Umbilical cord (tissue), 2 donors: ENCODE measurements at places on chromosomes 4 and X.

GRCh38 chrX:121014826-121015225 is 29.3 kb upstream of the CT47A1 start:
- no peak for DNase-seq

DNA sequence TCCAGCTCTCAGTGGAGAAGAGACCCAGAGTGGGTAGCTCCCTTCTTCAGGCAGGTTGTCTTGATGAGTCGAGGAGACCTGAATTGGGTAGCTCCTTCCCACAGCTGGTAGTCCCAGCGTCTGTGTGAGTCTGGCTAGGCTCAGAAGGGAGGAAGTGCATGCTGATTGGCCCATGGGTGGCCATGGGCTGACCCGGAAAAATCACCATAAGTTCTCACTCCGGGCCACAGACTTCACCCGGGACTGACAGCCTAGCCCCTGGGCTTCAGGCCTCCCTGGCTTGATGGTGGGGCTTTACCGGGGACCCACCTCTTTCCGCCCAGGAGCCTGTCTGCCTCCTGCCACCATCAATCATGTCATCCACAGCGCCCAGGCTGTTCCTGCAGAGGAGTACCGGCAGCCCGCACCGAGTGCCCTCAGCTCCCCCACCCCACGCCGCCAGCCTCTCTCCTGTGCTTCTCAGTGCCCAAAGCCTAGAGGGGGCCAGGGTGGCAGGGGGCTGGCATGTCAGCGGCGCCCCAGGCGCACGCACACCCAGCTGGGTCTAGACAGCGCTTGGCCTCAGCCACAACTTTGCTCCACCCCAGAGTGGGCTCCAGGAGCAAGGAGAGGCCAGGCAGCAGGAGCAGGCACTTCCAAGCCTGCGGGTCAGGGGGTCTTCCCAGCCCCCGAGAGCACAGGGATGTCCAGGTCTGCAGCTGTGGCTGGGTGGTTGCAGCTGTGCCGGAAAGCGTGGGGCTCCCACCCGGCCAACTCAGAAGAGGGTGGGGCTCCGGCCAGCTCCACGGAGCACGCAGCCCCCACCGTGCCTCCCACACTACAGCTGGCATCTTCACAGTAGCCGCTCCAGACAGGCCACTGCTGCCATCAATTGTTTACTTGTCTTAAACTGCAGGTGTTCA is 16.1 kb upstream of the SAT1 start:
- DNase-seq = no peak

GRCh38 chr4:25031077-25031621 is 403 bp upstream of the LGI2 start:
- peak; percentile 41 for DNase-seq

GRCh38 chr4:177315767-177316464 is 6.2 kb downstream of the NEIL3 start:
- no peak for DNase-seq

DNA sequence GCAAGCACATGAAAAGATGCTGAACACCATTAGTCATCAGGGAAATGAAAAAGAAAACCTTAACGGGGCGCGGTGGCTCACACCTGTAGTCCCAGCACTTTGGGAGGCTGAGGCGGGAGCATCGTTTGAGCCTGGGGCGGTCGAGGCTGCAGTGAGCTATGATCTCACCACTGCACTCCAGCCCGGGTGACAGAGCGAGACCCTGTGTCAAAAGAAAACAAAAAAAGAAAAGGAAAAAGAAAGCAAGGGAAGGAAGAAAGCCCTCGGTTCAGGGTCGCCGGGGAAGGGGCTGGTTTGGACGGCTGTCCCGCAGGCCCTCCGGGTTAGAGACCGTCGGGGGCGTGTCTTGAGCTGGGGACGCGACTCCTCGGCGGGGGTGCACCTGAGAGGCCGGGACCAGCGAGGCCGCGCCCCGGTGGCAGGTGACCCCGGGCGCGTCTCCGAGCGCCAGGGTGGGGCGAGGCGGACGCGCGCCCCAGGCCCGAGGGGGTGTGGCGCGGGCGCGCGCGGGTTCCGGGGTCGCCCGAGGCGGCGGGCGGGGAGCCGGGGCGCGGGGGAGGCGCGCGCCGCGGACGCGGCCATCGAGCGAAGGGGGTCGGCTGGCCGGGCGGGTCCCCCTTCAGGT is 478 bp upstream of the PLXNA3 start:
- DNase-seq = peak; percentile 9

GRCh38 chr4:87523307-87523706 is 5.9 kb downstream of the SPARCL1 start:
- no peak for DNase-seq

- DNase-seq = peak; percentile 16
These were observed 7.9 kb downstream of the FRMD7 start for GRCh38 chrX:132119821-132120515.

- no peak for DNase-seq
These were observed 36.9 kb upstream of the GDPD2 start for GRCh38 chrX:70386235-70386634.

GRCh38 chr4:41722181-41722580 is 26.3 kb downstream of the PHOX2B start:
- DNase-seq = no peak

DNA sequence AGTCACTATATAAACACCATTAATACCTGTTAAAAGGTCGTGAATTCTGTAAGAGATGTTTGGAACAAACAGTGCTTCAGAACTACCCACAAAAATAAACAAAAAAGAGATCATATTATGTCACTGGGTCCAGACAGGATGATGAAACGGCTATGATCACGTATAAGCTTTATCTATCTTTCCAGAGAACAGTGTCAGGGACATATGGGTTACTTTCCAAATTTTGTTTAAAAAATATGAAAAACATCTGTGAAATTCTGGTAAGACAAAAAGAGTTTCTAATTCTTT is 90.0 kb downstream of the SORBS2 start:
- no peak for DNase-seq

DNA sequence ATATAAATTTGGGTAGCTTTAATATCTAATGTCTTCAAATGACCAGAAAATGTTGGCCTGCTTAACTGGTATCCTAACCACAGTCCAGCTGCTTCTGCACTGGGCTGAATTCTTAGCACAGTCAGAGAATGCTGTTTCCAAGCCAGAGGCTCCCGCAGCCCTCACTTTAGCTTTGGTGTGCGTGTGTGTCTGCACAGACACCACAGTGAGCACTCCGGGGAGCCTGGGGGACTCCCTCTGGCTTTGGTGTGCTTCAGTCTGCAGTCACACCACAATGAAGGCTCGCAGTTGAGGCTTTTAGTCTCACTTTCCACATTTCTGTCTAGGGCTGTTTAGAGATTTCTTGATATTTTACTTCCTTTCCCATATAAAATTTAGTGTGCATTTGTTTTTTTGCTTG is 53.6 kb downstream of the APOO start:
- DNase-seq = no peak

DNA sequence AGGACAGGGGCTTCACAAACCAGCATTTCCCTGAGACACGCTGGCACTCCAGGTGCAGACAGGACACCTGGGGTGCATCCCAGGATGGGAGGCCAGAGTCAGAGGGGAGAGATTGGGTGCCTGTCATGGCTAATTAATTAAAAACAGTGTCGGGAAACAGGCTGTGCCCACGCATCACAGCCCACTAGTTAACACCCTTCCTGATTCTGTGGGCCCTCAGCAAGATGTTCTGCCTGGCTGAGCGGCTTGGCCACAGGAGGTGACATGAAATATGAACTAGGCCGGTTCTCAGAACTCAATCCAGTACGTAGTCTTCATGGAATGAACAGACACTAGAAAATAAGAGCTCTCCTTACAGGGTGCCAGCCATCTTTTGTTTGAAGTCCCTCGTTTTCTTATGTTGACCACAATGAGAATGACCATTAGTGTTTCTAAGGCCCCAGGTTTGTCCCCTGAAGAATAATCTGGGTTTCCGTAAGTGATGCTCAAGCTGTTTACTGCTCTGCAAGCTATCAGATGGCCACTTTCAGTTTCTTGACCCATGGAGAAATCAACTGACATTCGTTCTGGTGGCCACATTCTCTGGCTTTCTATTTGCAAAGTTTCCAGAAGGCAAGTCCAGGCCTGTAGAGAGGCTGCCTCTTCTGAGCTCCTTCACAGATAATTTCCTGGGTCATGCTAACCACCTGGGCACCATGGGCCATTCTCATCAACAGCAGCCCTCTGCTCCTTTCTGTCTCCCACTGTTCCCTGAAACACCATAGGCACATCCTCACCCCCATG is 72.3 kb downstream of the SLC34A2 start:
- DNase-seq = no peak

GRCh38 chrX:27186671-27187070 is 276.5 kb downstream of the PPP4R3C start:
- no peak for DNase-seq

DNA sequence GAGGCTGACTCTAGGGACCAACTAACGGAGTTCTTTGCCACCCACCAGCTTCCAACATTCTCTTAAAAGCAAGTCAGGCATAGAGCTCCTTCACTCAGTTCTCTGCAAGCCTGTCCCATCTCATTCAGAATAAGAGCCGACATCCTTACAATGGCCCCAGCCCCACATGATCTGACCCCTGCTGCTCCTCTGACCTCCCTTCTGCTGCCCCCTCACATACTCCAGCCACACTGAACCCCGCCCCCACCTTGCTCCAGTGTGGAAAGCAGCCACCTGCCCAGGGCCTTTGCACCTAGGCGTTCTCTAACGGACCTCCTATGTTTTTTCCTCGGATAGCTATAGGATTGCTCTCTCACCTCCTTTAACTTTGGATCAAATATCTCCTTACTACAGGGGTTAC is 143.2 kb upstream of the ETNPPL start:
- no peak for DNase-seq

DNA sequence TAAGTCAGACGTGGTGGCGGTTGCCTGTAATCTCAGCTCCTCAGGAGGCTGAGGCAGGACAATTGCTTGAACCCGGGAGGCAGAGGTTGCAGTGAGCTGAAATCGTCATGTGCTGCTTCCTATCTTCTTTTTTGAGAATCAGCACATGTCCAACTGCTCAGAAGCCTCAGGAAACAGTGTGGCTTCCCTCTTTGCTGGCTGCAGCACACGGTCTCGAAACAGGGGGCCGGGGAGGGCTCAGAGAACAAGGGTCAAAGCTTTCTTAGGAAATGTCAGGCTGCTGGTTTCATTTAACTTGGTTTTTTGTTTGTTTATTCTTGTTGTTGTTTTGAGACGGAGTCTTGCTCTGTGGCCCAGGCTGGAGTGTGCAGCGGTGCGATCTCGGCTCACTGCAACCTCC is 31.3 kb downstream of the CRLF2 start:
- DNase-seq = no peak

DNA sequence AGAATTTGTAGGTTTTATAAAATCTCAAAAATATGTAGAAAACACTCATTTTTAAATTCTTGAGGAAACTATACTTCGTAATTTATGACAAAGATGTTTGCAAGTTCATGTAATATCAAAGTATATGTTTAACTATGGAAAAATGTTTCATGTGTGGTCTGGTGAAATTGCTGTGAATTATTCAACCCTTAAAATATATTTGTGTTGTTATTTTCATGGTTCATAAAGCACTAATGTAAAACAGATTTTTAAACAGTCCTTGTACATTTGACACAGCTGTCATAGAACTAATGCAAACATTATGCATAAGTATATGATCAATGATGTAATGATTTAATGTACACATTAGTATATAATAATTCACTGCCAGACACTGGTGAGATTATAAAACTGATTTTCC is 83.1 kb upstream of the ARSJ start:
- DNase-seq = no peak

- DNase-seq = no peak
These were observed 13.4 kb downstream of the TRO start for GRCh38 chrX:54934058-54934457.

- no peak for DNase-seq
These were observed 231.7 kb upstream of the TAPT1 start for GRCh38 chr4:16457944-16458343.

- DNase-seq = no peak
These were observed 1081.8 kb upstream of the GRID2 start for GRCh38 chr4:91222014-91222413.

DNA sequence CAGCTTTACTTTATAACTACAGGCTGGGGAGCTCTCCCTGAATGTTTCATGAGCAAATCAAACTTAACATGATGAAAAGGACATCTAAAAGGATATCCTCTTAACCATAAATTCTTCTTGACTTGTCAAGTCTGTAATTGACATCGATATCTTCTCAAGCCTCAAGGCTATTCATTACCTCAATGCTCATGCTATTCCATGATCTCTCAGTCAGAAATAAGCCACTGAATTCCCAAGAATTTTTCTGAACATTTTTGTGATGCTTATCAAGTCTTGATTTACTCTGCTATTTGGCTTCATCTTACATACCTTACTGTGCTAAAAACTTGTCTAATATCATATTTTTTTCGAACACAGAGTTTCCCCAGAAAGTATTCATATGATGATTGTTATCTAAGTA is 433.4 kb downstream of the PDGFC start:
- peak; percentile 19 for DNase-seq

DNA sequence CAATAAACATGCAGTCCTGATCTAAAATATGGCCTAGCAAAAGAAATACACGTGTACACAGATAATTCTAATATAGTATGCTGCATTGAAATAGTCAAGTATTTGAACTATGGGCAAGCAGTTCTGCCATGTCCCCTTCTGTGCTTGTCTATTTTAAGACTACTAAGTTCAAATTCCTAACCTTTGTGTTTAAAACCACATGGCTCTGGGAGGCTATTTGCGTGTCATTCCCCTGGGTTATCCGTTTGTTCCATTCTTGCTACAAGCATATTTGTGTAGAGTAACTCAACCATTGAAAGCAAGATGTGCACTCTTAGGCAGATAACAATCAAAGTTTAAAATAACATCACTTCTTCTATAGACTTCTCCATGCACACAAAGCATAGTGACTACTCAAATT is 25.4 kb upstream of the TBC1D1 start:
- no peak for DNase-seq

DNA sequence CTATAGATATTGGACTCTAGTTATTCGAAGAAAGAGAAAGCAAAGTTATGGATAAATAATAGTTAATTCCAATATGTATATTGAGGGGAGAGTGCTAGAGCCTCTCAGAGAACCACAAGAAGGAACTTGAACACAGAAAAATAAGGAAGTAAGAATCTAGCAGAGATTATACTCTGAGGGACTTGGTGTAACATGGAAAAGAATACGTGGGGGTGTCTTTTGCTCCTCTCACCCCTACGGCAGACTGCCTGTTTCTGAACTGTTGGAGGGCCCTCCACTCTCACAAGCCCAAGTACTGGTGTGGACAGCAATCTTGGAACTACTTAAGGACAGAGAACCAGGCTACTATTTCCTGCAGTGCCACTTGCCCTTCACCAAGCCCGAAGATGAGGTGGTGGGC is 1174.4 kb upstream of the PCDH10 start:
- no peak for DNase-seq

- DNase-seq = peak; percentile 25
These were observed 133.3 kb upstream of the MBNL3 start for GRCh38 chrX:132622130-132622529.

GRCh38 chr4:6674500-6675149 is 19.1 kb upstream of the S100P start:
- peak; percentile 36 for DNase-seq

GRCh38 chr4:108854786-108855185 is 91.9 kb upstream of the ETNPPL start:
- DNase-seq = no peak

GRCh38 chr4:169142906-169143305 is 127.8 kb downstream of the SH3RF1 start:
- no peak for DNase-seq
